Activated naive CD4-positive, alpha-beta T cell (primary cell): ENCODE measurements at places on chromosomes 13 and 19.
A peak's percentile ranks its signal among the peaks of the same experiment; 100 is the strongest.

GRCh38 chr19:18875726-18876125 is 20.2 kb downstream of the CERS1 start:
- DNase-seq = no peak

DNA sequence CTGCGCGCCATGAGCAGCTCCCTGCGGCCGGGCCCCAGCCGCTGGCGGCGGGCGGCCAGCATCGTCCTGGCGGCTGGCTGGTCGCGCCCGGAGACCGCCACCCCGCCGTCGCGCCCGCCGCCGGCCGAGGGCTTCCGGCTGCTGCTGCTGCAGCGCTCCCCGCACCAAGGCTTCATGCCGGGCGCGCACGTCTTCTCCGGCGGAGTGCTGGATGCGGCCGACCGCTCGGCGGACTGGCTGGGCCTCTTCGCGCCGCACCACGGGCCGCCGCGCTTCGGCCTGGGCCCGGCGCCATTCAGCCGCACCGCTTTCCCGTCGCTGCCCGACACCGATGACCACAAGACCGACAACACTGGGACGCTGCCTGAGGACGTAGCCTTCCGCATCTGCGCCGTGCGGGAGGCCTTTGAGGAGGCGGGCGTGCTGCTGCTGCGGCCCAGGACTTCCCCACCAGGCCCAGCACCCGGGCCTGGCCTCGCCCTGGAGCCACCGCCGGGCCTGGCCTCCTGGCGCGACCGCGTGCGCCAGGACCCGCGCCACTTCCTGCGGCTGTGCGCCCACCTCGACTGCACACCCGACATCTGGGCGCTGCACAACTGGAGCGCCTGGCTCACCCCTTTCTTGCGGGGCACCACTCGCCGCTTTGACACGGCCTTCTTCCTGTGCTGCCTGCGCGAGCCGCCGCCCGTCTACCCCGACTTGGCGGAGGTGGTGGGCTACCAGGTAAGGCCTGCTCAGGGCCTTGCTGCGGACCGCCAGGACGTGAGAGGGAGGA is 518 bp downstream of the NUDT19 start:
- peak; percentile 28 for DNase-seq

- no peak for DNase-seq
These were observed 51.9 kb downstream of the GGACT start for GRCh38 chr13:100536643-100537180.

DNA sequence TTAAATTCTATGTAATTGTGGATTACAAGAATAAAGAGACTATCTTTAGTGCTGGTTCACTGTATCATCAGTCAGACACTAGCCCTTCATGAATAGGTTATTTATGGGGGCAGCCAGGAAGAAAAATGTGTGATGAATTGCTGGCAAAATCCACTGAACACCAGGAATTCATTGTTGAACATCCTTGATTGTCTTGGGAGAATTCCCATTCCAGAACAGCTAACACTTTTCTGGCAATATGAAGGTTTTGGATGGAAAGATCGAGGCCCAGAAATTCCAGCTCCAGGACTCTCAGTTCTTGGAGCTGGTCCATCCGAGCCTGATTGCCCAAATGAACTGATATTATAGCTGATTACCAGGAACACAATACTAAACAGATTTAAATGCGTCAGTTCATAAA is 11.5 kb upstream of the SPART start:
- DNase-seq = no peak

- DNase-seq = no peak
These were observed 112.4 kb upstream of the RNF113B start for GRCh38 chr13:98289339-98289945.

DNA sequence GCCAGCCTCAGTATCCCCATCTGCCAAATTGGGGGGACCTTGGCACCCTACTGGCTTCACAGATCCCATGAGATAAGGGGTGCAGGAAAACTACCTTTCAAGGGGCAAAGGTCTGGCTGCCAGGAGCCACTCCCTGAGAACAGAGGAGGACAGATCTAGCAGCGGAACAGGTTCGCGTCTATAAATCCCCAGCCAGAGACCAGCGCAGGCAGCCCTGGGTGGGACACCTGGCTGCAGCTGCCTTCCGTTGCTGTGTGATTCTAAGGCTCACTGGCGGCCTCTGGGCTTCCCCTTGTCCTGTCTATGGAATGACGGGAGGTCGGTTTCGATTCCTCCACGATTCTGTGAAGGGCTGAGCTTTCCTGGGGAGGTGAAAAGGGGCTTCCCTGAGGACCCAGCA is 7.3 kb downstream of the RELB start:
- DNase-seq = no peak

DNA sequence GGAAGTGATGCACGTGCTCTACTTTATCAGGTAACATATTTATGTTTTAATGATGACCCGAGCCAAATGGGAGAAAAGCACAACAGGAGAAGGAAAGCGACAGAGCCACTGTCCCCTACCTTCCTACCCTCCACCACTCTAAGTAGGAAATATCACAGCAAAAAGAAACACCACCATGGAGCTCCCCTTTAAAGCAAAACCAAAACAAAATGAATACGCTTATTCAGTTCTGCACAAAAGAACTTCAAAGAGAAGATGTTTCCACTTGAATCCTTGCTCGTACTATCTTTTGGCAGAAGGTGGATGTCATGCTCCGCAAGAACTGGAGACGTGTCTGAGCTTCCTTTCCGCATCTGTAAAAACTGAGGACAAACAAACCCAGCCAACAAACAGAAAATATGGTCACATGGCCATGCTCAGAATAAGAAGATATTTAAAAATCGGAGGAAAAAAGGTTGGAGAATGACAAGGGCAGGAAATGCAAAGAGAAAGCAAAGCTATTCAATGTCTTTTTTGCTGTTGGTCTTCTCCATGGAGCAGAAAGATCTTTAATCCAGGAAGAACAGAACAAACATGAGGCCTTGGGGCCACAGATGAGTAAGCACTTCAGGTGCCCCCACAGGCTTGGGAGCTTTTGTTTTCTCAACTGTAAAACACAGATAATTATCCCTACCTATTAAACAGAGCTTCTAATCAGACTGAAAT is 19.5 kb downstream of the N4BP2L1 start:
- DNase-seq = no peak

DNA sequence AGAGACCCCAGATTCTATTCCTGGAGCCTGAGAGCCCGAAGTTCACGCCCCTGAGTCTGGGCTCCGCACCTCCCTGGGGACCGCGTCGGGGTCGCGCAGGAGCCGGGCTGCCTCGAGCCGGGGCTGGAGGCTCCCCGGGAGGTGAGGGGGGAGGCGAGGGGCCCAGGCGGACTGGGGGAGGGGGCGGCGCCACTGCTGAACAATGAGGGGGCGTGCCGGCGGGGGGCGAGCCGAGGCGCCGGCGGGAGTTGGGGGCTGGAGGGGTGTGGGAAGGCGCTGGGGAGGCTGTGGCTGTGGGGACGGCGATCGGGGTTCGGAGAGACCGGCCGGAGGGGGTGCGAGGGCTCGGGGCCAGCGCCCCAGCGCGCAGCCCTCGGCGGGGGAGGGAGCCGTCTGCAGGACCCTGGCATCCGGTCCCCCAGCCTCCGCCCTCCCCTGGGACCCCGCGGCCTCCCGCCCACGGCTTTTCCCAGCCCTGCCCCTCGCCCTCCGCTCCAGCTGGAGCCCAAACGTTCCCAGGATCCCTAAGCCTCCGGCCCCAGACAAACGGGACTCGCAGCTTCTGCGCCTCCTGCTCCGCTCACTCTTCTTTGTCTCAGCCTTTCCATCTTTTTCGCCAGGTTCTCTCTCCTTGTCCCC is 922 bp downstream of the PLEKHG2 start:
- DNase-seq = no peak

DNA sequence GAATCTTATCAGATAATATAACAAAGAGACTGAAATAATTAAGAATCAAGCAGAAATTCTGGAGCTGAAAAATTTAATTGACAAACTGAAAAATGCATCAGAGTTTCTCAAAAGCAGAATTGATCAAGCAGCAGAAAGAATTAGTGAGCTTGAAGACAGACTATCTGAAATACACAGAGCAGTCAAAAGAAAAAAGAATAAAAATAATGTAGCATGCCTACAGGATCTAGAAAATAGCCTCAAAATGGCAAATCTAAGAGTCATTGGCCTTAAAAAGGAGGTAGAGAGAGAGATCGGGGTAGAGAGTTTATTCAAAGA is 39.2 kb downstream of the CAB39L start:
- DNase-seq = no peak

- no peak for DNase-seq
These were observed 34.5 kb upstream of the UQCRFS1 start for GRCh38 chr19:29247471-29247870.

GRCh38 chr13:80054806-80055205 is 286.1 kb downstream of the SPRY2 start:
- no peak for DNase-seq

DNA sequence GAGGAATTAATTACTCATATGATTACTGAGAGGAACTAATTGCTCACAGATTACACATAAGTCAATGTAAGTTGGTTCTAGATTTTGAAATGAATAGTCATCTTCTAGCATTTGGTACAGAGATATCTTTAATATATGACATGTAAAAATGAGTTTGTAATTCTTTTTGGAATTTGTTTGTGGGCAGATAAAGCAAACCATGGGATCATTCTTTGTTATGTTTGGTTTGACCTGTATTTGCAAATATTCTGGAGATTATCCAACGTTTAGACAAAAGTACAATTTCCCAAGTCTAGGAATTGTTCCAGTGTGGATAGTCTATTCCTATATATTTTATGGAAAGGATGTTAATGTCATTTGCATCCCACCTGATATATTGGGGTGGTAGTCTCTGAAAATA is 309.6 kb upstream of the EDNRB start:
- DNase-seq = no peak

DNA sequence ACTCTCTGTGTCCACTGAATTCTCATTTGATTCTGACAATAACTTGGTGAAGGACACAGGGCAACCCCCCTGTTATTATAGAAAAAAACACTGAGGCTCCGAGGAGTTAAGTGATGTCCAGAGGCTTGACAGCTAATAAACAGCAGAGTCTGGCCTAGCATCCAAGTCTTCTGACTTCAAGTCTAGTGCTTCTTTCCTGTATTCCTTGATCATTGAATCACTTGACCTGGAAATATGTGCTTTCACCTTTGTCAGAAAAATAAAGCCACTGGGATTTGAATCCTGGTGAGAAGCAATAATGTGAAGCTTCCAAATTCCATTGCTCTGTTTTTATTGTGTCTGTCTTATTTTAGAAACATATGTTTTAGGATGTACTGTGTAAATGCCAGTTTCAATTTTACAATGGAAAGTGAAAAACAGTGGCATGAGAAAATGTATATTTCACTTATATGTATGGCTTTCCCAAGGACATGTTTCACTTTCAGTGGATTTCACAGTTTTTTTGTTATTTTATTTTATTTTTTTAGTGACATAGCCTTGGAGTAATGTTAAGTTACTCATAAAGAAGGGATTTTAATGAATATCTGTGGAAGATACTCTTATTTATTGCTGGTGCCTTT is 190.2 kb downstream of the GPC6 start:
- DNase-seq = no peak

DNA sequence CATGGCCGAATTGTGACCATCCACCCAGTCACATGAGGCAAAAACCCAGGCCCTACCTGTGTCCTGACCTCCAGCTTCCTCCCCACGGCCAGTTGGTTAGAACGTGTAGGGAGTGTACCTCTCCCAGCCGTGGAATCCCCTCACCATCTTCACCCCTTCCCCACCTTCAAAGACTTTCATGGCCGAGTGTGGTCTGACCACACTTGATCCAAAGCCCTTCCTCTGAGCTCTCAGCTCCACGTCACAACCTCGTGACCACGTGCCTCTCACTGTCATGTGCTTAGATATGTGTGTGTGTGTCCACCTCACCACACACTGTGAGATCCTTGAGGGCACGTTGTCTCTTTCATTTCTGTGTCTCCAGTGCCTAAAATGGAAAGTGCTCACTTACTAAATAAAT is 48.6 kb upstream of the UBE2L5 start:
- no peak for DNase-seq

GRCh38 chr13:21671620-21672286 is 880 bp downstream of the FGF9 start:
- DNase-seq = no peak

DNA sequence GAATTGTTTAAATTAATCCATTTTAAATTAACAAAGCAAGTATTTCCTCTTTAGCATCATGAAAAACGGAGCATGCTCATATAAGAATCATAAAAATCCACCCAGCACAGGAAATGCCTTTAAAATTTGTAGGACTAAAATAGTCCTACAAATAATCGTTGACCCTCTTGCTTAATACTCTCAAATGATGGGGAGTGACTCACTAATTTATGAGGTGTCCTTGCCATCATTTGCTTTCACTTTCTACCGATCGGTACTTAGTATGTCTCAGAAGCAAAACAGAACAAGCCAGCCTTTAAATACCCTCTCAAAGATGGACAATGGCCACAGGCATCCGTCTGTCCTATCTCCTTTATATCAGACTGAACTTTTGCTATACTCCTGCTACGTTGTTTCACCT is 97.2 kb downstream of the SUCLA2 start:
- DNase-seq = no peak

- DNase-seq = no peak
These were observed 29.3 kb upstream of the ZNF536 start for GRCh38 chr19:30342901-30343300.

GRCh38 chr13:53151336-53152056 is 122.9 kb downstream of the OLFM4 start:
- DNase-seq = no peak

- DNase-seq = no peak
These were observed 25.8 kb downstream of the LACC1 start for GRCh38 chr13:43905435-43906031.

DNA sequence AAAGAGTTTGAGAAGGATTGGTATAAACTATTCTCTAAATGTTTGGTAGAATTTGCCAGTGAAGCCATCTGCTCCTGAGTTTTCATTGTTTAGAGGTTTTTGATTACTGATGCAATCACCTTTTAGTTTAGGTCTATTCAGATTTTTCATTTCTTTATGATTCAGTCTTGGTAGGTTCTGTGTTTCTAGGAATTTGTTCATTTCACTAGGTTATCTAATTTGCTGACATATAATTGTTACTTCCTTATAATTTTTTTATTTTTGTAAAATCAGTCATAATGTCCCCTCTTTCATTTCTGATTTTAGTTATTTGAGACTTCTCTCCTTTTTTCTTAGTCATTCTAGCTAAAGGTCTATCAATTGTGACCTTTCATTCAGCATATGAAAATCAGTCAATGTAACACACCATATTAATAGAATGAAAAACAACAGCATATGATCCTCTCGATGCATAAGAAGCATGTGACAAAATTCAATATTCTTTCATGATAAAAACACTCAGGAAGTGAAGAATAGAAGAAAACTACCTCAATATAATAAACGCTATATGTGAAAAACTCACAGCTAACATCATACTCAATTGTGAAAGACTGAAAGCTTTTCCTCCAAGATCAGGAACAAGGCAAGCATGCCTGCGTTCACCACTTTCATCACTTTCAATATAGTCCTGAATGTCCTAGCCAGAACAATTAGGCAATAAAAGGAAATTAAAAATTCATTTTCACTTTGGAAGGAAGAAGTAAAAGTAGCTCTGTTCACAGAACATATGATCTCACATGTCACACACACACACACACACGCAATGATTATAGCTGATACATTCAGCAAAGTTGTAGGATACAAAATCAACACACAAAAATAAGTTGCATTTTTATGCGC is 149.1 kb downstream of the COG6 start:
- no peak for DNase-seq
